Stomach (tissue), 19 donors: ENCODE measurements at places on chromosomes 16 and 17. TPM values are rescaled to one million over a fixed set of nuclear protein-coding genes. Genes with fewer than 3 reads are reported as not detected.

GRCh38 chr17:57773557-57773956 is 28.5 kb upstream of the CCDC182 start:
- no peak for DNase-seq

- no peak for DNase-seq
Observed at GRCh38 chr17:70976447-70976846, 807.1 kb downstream of the KCNJ2 start.

DNA sequence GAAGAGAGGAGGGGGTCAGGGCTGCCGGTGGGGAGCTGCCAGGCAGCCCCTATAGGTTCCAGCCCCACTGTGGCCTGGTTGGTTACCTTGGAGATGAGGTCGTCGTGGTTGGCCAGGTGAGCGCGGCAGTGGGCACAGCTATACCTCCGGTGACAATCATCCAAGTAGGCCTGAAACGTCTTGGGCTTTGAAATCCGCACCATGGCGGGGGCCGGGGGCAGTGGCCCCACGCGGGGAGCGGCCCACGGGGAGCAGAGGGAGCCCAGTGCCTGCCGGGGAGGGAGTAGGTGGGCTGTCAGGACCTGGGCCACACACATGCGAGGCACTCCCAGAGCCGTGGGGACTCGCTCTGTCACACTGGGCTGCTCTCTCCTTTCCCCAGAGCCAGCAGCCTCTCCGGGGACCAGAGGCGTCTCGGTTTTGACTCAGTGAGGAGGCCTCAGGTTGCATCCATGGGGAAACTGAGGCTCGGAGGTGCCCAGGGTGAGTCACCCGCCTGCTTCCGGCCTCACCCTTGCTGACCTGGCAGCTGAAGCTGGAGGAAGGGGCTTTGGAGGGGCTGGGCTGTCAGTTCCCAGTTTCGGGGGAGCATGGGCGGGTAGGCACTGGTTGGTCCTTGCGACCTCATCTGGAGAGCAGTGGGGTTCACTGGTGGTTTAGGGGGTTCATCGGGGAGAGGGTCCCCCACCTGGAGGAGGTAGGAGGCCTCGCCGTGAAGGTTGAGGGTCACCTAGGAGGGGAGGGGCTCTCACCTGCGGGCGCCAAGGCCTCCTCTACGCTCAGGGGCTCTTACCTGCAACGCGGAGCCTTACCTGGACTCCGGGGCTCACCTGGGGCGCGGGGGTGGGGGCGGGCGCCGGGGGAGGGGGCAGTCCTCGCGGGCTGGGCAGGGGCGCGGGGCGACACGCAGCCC is 591 bp downstream of the YPEL3 start:
- DNase-seq, result peak; percentile 50

DNA sequence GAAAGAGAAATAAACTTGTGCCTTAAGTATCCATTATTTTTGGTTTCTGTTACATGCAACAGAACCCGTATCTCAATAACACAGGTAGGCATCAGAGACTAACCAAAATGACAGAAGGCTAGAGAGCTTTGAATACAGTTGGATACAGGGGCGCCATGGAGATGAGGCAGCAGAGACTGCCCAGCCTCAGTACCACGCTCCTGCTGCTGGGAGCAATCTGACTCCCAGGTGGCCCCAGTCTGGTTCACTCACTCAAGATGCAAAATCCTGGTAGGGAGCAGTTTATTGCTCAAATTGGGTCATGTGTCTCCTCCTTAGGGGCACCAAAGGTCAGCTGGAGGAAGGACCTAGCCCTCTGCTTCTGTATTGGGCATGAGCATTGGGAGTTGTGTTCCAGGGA is 218.9 kb downstream of the USP22 start:
- no peak for DNase-seq

- DNase-seq, result no peak
Observed at GRCh38 chr17:76268991-76269981, 4.1 kb downstream of the UBALD2 start.

DNA sequence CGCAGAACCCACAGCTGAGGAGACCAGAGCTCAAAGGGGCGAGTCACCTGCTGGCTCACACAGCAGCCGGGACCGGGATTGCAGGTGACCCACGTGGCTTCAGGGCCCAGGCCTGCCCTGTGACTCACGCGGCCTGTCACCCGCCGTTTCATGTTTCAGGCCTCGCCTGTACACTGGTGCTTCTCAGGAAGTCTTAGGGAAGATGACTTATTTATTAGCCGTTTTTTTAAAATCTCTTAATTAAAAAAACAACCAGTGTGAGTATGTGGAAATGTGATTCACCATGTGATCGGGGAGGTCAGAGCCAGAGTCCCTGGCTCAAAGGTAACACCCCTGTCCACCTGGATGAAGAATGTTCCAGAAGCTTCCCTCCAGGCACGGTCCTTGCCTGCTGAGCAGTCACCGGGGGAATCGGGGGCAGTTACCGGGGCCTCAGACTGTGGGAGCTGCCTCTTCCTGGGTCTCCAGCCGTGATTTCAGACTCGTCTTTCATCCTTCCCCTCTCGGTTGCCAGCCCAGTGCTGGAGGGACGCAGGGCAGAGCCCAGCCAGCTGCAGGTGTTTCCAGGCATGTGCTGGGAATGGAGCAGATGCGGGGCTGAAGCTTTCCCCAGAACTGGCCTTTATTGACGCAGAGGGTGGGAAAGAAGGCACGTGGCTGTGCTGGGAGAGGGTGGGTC is 49.3 kb downstream of the CMIP start:
- DNase-seq, result peak; percentile 78

- DNase-seq, result peak; percentile 85
Observed at GRCh38 chr17:76643553-76644148, at the start of gene ST6GALNAC1. Gene ST6GALNAC1 (minus strand): TSS chr17:76643757. CDS start chr17:76643638, 119 bp downstream.

- DNase-seq, result no peak
Observed at GRCh38 chr17:53142890-53143289, 679.8 kb upstream of the KIF2B start.

DNA sequence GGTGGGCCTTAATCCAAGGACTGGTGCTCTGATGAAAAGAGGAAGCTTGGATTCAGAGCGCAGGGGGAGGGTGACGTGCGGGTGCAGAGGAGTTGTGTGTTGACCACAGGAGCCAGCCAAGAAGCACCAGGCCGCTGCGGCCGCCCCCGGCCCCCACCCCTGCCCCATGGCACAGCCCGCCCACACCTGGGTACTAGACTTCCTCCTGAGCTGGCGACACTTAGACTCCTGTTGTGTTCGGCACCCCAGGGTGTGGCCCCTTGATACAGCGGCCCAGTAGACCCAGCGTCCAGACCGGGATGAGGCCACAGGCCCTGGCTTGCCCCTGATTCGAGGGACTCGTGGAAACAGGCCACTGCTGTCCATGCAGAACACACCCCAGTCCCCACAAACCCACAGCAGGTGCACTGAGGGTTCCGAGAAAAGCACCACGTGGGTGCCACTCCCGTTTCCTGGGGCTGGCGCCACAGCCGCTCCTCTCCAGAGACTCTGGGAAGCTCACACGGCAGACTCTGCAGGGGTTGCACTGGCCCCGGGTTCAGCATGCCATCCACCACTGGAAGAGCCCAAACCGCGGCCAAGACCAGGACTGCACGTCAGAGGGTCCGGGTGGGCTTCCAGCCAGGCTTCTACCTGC is 5.7 kb upstream of the SNAI3 start:
- no peak for DNase-seq

KRTAP9-4 gene
- not detected for total RNA-seq

SERPINF2 gene
- total RNA-seq, result 0.45 TPM

GRCh38 chr17:66383333-66383732 is 80.9 kb downstream of the PRKCA start:
- DNase-seq, result peak; percentile 67

GRCh38 chr17:65609749-65610148 is 48.3 kb upstream of the AXIN2 start:
- DNase-seq, result no peak

DNA sequence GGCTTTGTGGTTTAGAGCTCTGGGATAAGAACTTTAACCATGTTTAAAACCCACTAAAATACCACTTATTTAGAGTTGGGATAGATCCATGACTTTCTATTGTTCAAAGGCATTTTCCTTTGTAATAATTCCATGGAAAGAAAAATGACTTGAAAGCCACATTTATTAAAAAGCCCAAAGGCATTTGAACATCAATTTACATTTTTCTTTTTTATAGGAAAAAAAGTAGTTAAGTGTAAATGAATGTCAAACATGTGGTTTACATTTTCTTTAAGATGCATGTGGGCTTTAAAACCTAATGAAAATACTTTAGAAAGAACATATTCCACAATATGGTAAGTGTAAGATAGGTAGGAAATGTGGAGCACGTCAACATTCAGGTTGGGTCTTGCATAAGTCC is 443.2 kb downstream of the TOX3 start:
- DNase-seq, result no peak

- DNase-seq, result no peak
Observed at GRCh38 chr16:85525420-85526184, 87.5 kb upstream of the GSE1 start.

GRCh38 chr16:8923199-8923598 is 40.5 kb downstream of the USP7 start:
- DNase-seq, result no peak

DNA sequence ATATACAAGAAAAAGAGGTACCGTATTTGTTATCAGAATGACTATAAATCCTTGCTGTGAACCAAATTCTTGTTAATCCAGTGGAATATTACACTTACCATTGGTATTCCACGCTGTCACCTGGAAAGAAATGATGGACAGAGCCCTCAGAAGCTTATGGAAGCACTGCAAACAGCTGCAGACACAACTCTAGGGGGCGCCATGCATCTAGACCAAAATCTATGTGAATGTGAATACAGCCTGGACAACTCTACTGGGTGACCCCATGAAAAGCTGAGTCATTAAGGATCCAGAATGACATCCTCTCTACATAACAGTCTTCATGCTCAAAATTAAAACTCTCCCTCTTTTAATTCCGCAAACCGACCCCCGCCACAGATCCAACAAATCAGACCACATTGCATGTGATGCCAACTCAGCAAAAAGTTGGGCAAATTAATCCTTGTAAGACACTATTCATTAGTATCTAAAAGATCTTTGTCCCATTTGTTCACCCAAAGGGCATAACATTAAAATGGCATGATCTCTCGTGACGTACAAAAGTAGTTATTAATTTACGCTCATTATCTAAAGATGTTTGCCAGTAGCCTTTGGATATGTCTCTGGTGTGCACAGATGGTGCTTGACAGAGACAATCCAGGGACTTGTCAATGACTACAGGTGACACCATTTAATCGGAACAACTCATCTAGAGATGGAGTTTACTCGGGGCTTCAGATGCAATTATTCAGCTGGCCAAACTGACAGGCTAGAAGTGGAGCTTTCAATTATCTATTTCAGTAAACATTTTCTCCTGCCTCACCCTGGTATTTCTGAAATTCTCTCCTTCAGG is 552.7 kb upstream of the PSMD7 start:
- no peak for DNase-seq

- DNase-seq, result no peak
Observed at GRCh38 chr17:30915833-30916611, 5.7 kb upstream of the ADAP2 start.

DNA sequence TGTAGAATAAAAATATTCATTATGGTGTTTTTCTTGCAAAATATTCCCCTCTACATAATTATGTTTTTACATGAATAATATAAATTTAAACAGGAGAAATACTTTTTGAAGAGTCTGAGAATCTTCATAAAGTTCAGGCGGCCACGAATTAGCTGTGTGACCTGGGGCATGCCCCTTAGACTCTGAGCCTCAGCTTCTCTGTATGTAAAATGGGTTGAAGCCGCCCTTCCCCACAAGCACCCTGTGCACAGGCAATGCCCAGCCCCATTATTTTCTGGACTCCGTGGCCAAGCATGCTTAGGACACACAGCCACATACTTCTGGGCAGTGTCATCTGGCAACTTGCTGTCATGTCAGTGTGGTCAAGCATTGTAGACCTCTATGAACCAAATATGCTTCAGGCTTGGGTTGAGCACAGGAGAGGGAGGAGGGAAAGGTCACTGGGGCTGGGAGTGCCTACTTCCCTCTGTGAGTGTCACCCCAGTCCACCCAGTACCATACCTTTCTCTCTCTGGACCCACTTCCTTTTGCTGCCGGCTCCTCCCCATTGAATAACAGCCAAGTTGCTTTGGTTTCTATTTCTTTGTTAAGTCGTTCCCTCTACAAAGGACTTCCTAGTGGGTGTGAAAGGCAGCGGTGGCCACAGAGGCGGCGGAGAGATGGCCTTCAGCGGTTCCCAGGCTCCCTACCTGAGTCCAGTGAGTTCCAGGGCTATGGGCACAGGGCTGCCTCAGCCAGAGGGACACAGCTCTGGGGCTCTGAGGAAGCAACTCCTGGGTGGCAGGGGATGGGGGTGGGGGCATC is at the start of gene LGALS9:
Gene LGALS9, plus strand, starts transcription at position 582 of the 804 bp plus-strand sequence. Its CDS starts 78 bp downstream, at position 660.
- peak; percentile 81 for DNase-seq

DNA sequence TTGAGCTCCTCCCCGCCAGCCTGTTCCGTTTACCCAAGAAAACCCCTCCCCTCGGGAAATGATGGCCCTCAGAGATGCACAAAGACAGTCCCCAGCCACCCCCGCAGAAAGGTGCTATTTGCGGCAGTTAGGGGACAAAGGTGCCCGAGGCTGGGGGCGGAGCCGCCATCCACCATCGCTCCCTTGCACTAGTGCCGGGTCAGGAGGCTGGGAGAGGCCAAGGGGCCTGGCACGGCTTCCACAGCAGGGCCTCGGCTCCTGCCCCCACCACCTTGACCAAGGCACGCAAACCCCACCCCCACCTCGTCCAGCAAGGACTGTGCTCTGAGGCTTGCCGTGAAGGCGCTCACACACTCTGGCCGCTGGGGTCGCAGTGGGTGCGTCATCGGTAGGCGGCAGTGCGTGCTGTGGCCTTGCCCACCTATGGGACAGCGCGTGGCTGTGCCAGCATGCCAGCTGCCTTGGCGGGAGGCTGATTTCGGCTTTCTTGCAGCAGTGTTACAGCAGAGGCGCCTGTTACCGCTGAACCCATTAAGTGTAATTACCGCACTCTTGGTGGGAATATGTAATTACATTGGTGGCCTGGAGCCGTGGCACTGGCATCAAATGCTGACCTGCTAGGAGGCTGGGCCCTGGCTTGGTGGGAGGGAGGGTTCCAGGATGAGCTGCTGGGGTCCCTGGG is 31.8 kb downstream of the TPSG1 start:
- no peak for DNase-seq

DNA sequence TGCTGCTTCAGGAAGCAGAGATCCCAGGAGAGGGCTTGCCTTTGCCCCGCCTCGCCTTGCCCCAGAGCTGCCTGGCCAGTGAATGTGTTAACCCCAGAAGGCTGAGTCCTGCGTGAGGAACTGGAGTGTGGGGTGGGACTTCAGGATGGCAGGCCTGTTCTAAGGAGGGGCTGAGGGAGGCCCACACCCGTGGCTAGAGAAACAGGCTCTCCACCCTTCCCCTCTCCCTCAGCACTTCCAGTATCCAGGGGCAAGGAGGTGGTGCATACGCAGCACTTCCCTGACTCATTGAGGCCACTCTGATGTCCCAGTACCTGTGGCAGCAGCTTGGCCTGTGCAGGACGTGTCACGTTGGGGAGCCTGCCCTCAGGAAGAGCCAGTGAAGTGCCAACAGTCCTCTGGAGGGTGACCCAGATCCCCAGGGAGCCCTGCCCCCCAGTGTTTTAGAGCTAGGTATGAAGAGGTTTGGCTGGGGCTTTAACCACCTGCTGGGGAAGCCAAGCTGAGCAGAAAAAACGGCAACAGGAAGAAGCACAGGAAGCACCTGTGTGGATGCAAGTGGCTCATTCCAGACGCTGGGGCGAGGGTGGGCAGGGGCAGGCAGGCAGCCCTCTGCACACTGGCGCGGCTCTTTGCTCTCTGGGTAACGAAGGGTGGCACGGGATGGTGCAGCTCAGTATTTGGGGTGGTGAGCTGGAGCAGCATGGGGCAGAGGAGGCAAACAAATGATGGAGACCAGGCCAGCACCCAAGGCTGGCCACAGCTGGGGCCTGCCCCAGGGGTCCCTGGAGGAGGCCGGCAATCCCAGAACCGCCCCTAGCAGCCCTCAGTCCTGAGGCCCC is 14.7 kb upstream of the CTCF start:
- DNase-seq, result no peak

- DNase-seq, result no peak
Observed at GRCh38 chr17:29007456-29007855, 1.6 kb upstream of the SEZ6 start.
